ENCODE measurements at places on chromosomes 7 and 10. TPM values are rescaled to one million over a fixed set of nuclear protein-coding genes. Genes with fewer than 3 reads are reported as not detected.

- no peak for DNase-seq
Observed at GRCh38 chr10:13808556-13809391, 222.0 kb downstream of the PRPF18 start.

DNA sequence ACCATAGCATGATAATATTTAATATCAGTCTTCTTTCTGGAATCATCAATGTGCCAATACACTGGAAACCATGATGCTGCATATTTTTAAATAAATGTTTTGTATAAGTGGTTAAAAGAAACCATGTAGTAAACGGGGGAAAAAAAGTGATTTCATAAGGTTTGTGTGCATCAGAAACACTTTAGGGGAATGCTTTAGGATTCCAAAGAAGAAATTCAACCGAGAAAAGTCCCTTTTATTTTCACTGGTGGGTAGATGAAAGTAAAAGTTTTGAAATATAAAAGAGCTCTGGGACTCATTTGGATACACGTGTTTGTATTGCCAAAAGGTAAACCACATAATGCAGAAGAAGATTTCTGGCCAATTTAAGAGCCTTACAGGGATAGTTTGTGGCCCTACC, 11.9 kb upstream of the MACC1 start:
- no peak for DNase-seq

GRCh38 chr7:147400925-147401324, 1189.6 kb upstream of the C7orf33 start:
- no peak for DNase-seq

GRCh38 chr7:47714669-47715607, 133.0 kb upstream of the TNS3 start:
- DNase-seq = no peak

Gene ACBD7
- total RNA-seq = not detected

Gene AGMO
- 0.40 TPM for total RNA-seq

Gene LEP
- total RNA-seq = 0.30 TPM

Gene IL15RA
- 3.9 TPM for total RNA-seq
